Kidney epithelial cell (primary cell): ENCODE measurements at places on chromosomes 7 and 10.

GRCh38 chr10:58576751-58577436 lies 64.2 kb downstream of the BICC1 start:
- DNase-seq = no peak

- DNase-seq = no peak
Observed at GRCh38 chr10:110355141-110355831, 50.6 kb upstream of the SMNDC1 start.

DNA sequence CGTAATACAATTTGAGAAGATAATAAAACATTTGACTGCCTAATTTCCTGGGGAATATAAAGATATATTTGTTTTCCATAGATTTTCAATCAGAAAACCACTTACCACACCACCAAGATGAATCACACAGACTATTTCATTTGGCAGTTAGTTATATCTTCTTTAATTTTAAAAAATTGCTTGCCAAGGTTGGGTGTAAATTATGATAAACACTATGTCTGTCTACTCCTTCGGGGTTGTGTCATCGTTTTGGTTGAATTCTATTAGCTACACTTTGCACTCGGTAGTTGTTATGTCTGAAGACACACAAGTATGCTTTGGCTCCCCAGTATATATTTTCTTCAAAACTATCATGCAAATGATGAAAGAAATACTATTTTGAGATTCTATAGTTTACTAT lies 594.8 kb upstream of the SEMA3D start:
- DNase-seq = no peak

- no peak for DNase-seq
Observed at GRCh38 chr10:131226446-131227162, 84.9 kb downstream of the TCERG1L start.

- no peak for DNase-seq
Observed at GRCh38 chr7:112938863-112939573, 147.6 kb downstream of the GPR85 start.
